ENCODE measurements at places on chromosomes 5 and 9.

DNA sequence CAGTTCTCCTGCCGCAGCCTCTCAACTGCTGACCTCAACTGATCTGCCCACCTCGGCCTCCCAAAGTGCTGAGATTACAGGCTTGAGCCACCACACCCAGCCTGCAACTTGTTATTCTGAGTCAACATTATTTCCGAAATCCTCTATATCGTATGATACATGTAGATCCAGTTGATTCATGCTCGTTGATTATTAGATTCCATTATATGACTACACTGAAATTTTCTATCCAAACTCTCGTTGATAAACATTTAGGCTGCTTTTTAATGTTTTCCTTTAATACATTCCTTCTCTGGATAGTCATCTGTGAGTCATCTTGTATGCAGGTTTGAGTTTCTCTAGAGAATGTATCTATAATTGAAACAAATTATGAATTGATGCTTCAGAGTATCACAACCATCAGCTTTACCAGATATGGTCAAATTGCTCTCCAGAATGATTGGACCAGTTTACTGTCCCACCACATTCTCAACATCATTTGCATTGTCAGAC is 4.1 kb downstream of the CDK7 start:
- DNase-seq, result no peak

DNA sequence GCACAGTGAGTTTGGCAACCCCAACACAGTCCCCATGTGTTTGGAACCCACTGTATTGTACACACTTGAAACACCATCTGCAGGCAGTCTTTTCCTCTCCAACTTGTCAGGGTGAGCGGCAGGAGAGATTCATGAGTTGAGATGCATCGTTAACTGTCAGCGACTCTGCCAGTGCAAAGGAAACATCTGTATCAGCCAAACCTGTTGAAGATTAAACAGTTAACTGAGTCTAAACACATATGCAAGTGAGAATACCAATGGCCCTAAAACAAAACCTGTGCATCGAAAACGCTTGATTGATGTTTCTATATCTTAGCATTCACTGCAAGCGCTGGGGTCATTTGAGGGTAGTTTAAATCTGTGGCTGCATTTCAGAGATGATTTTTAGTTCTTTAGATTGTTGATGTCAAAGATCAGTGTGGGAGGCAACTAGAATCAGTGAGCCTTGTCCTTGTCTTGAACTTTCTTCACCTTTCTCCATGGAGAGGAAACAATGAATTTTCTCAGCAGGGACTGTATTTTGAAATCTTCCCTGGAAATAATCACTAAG is 41.3 kb upstream of the PAM start:
- DNase-seq, result no peak

DNA sequence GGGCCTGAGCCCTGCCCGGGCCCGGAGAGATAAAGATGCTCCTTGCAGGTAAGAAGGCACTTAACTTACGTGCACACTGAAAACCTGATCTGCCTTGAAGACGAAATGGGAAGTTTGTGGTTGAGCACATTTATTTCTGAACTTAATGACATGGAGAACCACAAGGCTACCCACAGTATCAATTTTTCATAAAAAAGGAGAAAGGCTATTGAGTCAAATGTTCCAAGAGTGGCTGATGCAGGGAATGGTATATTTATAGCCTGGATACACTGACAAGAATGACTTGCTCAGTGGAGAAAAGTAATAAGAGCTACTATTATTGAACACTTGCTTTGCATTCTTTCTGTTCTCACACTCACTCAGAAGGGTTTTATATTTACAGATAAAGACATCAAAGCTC is 419.3 kb downstream of the ACTL7B start:
- no peak for DNase-seq

DNA sequence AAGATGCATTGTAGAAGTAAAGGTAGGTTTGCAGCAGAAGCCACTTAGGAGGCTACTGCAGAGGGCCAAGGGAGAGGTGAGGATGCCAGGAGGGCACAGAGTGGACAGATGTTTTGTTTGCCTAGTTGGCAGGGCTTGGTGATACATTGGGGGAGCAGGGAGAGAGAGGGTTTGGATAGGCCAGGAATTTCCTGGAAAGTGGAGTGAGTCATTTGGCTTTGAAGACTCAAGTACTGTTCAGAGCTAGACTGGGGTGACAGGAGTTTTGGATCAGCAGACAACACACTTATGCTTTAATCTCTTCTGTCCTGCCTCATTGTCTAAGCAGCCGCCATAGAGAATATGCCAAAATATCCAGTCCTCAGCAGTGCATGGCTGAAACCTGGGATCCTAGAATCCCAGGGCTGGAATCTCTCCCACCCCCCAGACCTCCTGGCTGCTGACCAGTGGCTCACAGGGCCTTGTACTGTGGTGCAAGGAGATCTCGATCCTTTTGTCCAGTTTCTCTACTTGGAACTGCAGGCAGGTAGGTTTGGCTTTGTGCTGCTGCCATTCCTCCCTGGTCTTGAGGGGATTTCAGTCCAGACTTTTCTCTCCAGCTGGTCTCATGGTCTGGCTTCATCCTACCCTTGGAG is 11.0 kb downstream of the TMEM268 start:
- DNase-seq, result no peak

DNA sequence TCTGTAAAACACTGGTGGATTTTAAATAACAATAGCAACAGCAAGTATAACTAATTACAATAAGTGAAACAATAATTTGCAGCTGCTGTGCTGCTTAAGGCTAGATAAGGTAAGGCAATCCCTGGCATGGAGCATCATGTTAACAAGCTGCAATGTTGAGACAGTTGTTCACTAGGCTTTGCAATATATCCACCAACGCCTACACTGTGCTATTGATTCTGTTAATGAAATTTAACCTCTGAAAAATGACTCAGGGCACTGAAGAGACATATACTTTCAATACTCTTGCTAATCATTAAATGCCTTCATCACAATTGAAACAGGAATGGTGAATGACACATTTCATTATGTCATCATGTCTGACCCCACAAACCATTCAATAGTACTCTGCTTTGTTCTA is 255.0 kb downstream of the EFNA5 start:
- no peak for DNase-seq

GRCh38 chr5:58496488-58496887 is 5.3 kb downstream of the GAPT start:
- no peak for DNase-seq

GRCh38 chr9:7375013-7375511 is 424.5 kb downstream of the DMAC1 start:
- no peak for DNase-seq
